ENCODE measurements at places on chromosomes 11 and 22.
A peak's percentile ranks its signal among the peaks of the same experiment; 100 is the strongest.

DNA sequence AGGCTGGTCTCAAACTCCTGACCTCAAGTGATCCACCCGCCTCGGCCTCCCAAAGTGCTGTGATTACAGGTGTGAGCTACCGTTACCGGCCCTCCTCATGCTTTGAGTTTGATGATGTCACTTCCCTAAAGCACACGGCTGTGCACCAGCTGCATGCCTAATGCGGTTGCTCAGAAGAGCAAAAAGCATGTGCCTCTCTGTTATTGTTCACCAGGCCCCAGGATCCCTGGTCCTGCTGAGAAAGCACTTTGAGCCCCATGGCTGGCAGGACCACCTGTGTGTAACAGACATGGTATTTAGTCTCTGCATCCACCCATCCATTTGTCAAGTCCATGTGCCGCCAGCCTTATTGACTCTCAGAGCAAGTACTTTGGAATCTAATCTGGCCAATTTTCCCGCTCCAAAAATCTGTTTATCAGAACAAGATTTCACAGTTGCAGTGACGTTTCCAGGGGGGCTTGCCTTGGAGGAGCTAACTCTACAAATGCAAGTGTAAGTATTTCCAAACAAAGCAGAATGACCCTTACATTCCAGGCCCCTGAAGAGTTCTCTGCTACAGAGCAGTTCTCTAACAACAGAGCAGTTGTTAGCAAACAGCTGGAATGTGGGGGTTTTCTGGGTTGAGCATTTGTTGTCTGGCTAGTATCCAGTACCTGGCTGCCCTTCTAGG, 89.4 kb downstream of the LDLRAD3 start:
- DNase-seq = no peak

GRCh38 chr11:563066-563811, 2.5 kb downstream of the RASSF7 start:
- no peak for DNase-seq

GRCh38 chr11:15158351-15159015, 43.8 kb downstream of the INSC start:
- peak; percentile 53 for DNase-seq

DNA sequence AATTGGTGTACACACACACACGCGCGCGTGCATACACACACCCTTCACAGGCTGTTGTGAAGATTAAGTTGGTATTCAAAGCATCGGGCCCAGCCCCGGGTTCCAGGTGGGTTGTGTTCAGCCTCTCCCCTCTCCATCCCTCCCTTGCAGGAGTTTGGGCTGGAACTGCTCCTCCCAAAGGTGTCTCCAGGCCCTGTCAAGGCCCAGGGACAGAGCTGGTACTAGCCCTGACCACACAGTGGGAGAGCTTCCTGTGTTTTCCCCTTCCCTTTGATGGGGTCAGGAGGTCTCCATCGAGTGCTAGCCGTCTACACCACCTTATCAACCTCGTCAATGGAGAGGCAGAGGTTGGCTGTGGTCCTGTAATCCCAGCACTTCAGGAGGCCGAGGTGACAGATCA, 36.5 kb upstream of the CSNK1E start:
- DNase-seq = no peak

- peak; percentile 73 for DNase-seq
Observed at GRCh38 chr11:47523490-47524225, 29.3 kb downstream of the CELF1 start.

DNA sequence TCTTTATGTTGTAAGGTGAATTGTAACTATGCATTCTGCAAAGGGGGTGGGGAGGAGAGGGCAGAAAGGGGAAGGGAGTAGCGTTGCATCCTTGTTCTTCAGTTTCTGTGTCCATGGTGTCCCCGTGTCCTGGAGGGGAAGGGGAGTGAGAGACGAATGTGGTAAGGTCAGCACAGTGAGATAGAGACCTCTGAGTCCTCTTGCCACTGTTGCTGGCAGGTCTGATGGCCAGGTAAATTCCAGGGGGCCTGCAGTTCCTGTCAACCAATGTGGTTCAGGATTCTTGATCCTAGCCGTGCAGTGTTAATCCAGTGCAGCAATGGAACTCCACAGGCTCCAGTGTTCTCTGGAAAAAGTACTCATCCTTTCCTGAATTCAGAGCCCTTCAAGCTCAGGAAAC, 14.6 kb upstream of the ADSL start:
- DNase-seq = no peak

- no peak for DNase-seq
Observed at GRCh38 chr11:117669062-117669461, 128.0 kb downstream of the DSCAML1 start.

- DNase-seq = no peak
Observed at GRCh38 chr11:63907808-63908530, 9.0 kb downstream of the RCOR2 start.

- DNase-seq = no peak
Observed at GRCh38 chr11:20762980-20763379, 93.6 kb downstream of the NELL1 start.

GRCh38 chr11:3169255-3170043, 4.3 kb upstream of the OSBPL5 start:
- peak; percentile 81 for DNase-seq

DNA sequence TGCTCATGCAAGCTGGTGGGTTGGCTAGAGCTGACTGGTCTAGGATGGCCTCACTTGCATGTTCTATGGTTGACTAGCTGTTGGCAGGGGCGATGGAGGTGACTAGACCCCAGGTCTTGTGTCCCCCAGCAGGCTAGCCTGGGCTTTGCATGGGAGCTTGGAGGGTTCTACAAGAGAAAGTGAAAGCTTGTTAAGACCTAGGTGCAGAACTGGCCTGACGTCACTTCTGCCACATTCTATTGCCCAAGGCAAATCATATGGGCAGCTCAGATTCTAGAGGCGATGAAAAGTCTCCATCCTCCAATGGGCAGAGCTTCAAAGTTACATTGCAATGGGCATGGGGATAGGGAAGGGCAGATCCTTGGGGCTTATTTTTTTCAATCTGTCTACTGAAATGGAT, 170.9 kb downstream of the MIAT start:
- DNase-seq = no peak

DNA sequence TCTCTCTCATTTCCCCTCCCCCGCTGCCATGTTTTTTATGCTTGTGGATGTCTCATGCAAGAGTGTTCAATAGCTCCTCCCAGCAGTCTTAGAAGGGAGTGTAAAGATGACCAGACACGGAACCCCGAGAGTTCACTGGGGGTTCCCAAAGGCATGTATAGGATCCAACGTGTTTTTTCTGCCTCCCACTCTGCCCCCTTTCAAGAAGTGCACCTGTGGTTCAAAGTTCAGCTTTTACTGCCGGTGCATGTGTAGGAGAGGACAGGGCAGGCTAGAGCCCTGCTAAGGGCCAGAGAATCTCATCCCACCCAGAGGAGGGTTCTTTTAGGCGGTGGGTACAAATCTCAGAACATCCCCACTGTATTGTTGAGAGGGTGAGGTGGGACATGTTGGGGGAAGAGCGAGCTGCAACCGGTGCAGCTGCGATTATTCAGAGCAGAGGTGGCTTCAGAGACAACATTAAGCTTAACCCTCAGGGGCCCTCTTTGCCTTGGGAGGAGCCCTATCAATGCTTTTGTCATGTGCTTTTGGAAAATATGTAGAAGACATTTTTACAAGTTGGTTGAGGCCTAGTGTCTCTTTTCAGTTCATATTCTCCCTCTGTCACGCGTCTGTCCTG, 14.5 kb downstream of the MIF start:
- DNase-seq = no peak

DNA sequence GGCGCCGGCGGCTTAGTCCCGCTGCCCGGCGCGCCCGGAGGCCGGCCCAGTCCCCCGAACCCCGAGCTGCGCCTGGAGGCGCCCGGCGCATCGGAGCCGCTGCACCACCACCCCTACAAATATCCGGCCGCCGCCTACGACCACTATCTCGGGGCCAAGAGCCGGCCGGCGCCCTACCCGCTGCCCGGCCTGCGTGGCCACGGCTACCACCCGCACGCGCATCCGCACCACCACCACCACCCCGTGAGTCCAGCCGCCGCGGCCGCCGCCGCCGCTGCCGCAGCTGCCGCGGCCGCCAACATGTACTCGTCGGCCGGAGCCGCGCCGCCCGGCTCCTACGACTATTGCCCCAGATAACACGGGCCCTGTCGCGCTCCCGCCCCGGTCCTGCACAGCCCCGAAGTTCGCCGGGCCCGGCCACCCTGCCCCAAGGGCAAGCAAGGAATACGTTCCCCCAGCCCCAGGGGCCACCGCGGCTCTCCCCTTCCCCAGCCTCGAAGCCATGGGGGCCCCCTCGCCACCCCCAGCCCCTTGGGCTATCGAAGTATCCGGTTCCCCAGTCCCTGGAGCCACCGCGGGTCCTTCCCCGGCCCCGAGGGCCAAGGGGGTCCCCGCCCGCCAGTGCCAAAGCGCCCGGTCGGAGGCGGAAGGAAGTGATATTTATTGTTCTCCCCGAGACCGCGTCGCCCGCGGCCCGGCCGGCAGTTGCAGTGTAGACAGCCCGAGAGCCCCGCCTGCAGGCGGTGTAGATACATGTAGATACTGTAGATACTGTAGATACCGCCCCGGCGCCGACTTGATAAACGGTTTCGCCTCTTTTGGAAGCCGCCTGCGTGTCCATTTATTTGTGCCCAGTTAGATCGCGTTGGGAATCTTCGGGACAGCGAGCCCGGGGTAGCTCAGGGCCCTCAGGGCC, 6.2 kb downstream of the TBX1 start:
- DNase-seq = no peak

- DNase-seq = no peak
Observed at GRCh38 chr22:50548921-50549790, 3.5 kb downstream of the KLHDC7B start.

DNA sequence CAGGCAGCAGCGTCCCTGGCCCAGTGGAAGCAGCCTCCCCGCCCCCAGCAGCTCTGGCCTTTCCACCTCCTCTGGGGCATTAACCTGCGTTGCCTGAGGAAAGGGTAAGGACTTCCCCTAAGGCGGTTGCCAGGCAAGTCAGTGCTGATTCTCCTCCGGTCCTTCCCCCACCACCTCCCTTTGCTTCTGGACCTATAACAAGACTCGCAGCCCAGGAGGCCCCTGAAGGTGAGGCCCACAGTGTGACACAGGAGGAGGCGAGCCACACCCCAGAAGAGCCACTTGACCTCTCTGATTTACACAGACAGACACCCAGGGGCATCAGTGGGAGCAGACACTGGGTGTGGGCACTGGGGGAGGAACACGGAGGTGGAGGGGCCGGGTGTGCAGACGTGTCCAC, 35.4 kb downstream of the ASCL2 start:
- no peak for DNase-seq

DNA sequence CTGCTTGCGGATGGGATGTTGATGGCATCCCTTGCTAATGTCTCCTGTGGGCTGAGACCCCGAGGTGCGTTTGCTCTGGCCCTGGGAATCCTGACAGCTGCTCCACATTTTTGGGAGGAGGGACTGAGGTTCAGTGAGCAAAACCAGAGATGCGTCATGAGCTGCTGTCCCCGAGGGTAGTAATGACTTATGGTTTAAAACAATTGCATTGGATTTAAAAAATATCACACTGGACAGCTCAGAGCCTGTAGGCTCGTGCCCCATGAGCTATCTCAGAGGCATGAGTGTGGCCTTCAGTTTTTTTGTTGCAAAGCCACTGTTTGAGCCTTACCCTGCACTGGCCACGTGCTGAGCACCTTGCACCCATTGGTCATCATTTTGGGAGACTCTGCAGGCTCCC, 20.9 kb upstream of the PARVG start:
- DNase-seq = no peak

- no peak for DNase-seq
Observed at GRCh38 chr22:27843441-27843840, 41.9 kb upstream of the MN1 start.

- no peak for DNase-seq
Observed at GRCh38 chr11:78659326-78660270, 84.9 kb upstream of the NARS2 start.

- DNase-seq = no peak
Observed at GRCh38 chr22:22693531-22693884, 49.1 kb downstream of the GGTLC2 start.

GRCh38 chr22:36028646-36029405, at the start of gene RBFOX2:
Gene RBFOX2, minus strand, starts transcription at chr22:36028824. Its CDS starts 399 bp downstream, at chr22:36028425.
- peak; percentile 99 for DNase-seq

GRCh38 chr11:69374110-69374945, 80.4 kb downstream of the MYEOV start:
- no peak for DNase-seq

DNA sequence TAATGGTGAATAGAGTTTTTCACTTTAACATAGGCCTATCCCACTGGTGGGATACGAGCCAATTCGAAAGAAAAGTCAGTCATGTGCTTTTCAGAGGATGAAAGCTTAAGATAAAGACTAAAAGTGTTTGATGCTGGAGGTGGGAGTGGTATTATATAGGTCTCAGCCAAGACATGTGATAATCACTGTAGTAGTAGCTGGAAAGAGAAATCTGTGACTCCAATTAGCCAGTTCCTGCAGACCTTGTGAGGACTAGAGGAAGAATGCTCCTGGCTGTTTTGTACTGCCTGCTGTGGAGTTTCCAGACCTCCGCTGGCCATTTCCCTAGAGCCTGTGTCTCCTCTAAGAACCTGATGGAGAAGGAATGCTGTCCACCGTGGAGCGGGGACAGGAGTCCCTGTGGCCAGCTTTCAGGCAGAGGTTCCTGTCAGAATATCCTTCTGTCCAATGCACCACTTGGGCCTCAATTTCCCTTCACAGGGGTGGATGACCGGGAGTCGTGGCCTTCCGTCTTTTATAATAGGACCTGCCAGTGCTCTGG, at the start of gene TYR:
TYR (plus strand) TSS at position 185 of the 541 bp plus-strand sequence; CDS start at position 264, 79 bp downstream.
- DNase-seq = no peak

- no peak for DNase-seq
Observed at GRCh38 chr11:75450236-75450635, 17.2 kb upstream of the KLHL35 start.

DNA sequence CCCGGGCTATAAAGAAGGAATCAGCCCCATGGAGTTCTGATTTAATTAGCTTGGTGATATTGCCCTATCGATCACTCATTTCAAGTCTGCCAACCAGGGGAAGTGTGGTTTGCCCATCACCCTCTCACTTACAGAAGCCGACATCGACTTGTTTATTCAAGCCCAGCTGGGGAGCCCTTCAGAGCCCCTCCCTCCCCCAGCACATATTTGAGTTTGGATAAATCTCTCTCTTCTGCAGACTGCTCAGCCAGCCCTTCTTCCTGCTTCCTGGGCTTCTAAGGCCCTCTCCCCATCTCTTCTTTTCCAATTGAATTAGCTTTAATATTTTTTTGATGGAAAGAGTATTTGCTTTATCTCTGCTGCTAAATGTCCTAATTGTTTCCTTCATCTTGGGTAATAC, 299.0 kb downstream of the MIAT start:
- DNase-seq = no peak

DNA sequence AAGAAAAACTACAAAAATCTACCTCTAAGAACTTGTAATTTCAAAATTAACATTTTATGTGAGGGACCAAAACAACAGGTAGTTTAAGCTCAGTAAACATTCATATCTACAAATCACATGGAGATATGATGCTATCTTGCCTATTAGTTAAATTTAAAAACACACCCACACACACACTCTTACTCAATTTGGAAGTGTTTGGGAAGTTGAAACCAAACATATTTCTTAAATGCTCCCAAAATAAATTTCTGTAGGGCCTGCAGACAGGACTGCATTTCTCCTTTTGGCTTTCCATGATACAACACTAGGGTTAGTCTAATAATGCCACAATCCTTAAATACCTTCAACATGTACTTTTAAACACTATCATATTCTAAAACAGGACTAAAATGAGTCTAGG, 7.0 kb downstream of the PITPNB start:
- DNase-seq = no peak
